Activated CD8-positive, alpha-beta T cell treated with anti-CD3 and anti-CD28 coated beads, Interleukin-2, amount 10 ng/mL, durations not matched to agents 7 days and 5 days (primary cell): ENCODE measurements at places on chromosomes 16 and 17.
A peak's percentile ranks its signal among the peaks of the same experiment; 100 is the strongest.

DNA sequence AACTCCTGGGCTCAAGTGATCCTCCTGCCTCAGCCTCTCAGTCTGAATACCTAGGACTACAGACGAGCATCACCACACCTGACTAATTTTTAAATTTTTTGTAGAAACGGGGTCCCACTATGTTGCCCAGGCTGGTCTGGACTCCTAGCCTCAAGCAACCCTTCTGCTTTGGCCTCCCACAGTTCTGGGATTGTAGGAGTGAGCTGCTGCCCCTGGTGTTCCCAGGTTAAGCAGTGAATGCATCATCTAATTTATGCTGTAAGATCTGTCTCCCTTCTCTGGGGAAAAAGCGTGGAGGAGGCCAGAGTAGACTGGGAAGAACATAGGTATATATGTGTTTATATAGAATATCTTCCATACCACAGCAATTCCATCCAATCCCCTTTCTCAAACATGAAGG lies 6.6 kb upstream of the N4BP1 start:
- H3K4me3 ChIP-seq, result no peak overlapping the region
- peaks cover 79% of the 10 kb centered on the region for H3K4me1 ChIP-seq
- H3K36me3 ChIP-seq, result no peaks in the 10 kb centered on the region
- DNase-seq, result no peak
- no peak overlapping the region for H3K27ac ChIP-seq

GRCh38 chr17:13135506-13135905 lies 117.7 kb upstream of the ELAC2 start:
- H3K27ac ChIP-seq, result no peak overlapping the region
- H3K27me3 ChIP-seq, result no peaks in the 10 kb centered on the region
- H3K4me1 ChIP-seq, result no peaks in the 10 kb centered on the region
- DNase-seq, result no peak
- no peak overlapping the region for H3K4me3 ChIP-seq

GRCh38 chr16:75202069-75202590 lies 4.8 kb downstream of the CTRB2 start:
- no peaks in the 10 kb centered on the region for H3K36me3 ChIP-seq
- H3K27ac ChIP-seq, result no peak overlapping the region
- H3K4me1 ChIP-seq, result peaks cover 25% of the 10 kb centered on the region
- DNase-seq, result no peak
- H3K4me3 ChIP-seq, result no peak overlapping the region

DNA sequence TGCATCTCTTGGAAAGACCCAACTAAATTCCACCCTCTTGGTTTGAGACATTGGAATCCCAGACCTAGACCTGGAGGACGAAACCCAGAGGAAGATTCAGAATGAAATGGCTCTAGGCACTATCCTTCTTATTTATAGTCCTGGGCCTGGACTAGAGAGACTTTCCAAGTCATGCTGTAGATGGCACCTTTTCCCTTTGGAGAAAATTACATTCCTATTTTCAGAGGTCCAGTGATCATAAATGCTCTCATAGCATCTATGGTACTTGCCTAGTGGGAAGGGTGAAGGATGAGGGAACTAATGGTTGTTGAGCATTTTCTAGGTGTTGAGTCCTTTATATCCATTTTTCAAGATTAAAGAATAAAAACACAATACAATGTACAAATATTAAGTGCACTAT lies 37.1 kb downstream of the SPACA3 start:
- no peak overlapping the region for H3K4me3 ChIP-seq
- H3K27ac ChIP-seq, result no peak overlapping the region
- no peaks in the 10 kb centered on the region for H3K36me3 ChIP-seq
- no peaks in the 10 kb centered on the region for H3K4me1 ChIP-seq

GRCh38 chr16:69190598-69190997 lies 3.6 kb downstream of the SNTB2 start:
- H3K4me3 ChIP-seq, result peak overlapping the region; percentile 12
- H3K4me1 ChIP-seq, result peaks cover 42% of the 10 kb centered on the region
- peak; percentile 58 for DNase-seq
- H3K27me3 ChIP-seq, result no peaks in the 10 kb centered on the region

- H3K4me1 ChIP-seq, result no peaks in the 10 kb centered on the region
- no peaks in the 10 kb centered on the region for H3K36me3 ChIP-seq
- DNase-seq, result no peak
- no peak overlapping the region for H3K4me3 ChIP-seq
- no peak overlapping the region for H3K27ac ChIP-seq
- no peaks in the 10 kb centered on the region for H3K27me3 ChIP-seq
Observed at GRCh38 chr16:64830653-64831052, 291.2 kb downstream of the CDH11 start.

DNA sequence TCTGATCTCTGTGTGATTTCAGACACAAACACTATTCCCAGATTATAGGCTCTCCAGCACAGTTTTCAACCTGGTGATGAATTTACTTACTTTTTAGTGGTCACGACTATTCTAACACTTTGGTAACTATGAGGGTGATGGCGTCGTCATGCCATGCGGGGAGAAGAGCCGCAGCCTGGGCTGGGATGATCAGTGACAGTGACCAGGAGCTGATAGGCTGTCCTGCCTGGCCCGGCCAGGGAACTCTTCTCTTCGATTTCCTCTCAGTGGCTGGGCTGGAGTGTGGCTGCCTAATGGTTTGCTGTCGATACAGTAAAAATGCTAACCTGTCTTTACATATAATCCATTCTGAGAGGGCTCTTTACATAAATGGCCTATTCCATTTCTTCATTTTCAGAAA lies 113.1 kb downstream of the IRX3 start:
- peaks cover 20% of the 10 kb centered on the region for H3K27me3 ChIP-seq
- H3K27ac ChIP-seq, result no peak overlapping the region
- no peak overlapping the region for H3K4me3 ChIP-seq
- no peak for DNase-seq

GRCh38 chr16:69179328-69180010 lies 7.5 kb upstream of the SNTB2 start:
- no peak overlapping the region for H3K4me3 ChIP-seq
- DNase-seq, result no peak
- peaks cover 8% of the 10 kb centered on the region for H3K4me1 ChIP-seq
- no peak overlapping the region for H3K27ac ChIP-seq
- peaks cover 10% of the 10 kb centered on the region for H3K36me3 ChIP-seq

DNA sequence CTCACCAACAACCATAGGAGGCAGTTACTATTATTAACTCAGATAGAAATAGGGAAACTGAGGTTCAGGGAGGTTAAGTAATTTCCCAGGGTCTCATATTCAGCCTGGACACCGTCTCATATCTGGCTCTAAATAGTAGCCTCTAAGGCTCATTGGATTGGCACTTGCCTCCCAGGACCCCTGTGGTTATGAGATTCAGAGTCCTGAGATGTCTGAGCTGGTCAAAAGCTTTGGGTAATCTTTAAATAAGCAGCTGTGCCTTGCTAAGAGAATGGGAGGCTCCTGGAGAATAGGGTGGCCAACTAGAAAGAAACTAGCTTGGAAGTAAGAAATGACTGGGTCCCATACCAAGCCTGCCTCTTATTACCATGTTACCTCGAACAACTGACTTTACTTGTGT lies 50.3 kb upstream of the CRHR1 start:
- no peaks in the 10 kb centered on the region for H3K36me3 ChIP-seq
- no peak overlapping the region for H3K4me3 ChIP-seq
- H3K27me3 ChIP-seq, result peaks cover 23% of the 10 kb centered on the region
- no peak overlapping the region for H3K27ac ChIP-seq
- no peaks in the 10 kb centered on the region for H3K4me1 ChIP-seq

- H3K27me3 ChIP-seq, result peaks cover 9% of the 10 kb centered on the region
- no peaks in the 10 kb centered on the region for H3K36me3 ChIP-seq
- no peak overlapping the region for H3K27ac ChIP-seq
- no peak overlapping the region for H3K4me3 ChIP-seq
- peak; percentile 67 for DNase-seq
Observed at GRCh38 chr17:42438600-42439567, 15.8 kb upstream of the CAVIN1 start.

GRCh38 chr16:71464231-71464630 lies 2.2 kb upstream of the ZNF23 start:
- peak overlapping the region; percentile 43 for H3K27ac ChIP-seq
- DNase-seq, result no peak

DNA sequence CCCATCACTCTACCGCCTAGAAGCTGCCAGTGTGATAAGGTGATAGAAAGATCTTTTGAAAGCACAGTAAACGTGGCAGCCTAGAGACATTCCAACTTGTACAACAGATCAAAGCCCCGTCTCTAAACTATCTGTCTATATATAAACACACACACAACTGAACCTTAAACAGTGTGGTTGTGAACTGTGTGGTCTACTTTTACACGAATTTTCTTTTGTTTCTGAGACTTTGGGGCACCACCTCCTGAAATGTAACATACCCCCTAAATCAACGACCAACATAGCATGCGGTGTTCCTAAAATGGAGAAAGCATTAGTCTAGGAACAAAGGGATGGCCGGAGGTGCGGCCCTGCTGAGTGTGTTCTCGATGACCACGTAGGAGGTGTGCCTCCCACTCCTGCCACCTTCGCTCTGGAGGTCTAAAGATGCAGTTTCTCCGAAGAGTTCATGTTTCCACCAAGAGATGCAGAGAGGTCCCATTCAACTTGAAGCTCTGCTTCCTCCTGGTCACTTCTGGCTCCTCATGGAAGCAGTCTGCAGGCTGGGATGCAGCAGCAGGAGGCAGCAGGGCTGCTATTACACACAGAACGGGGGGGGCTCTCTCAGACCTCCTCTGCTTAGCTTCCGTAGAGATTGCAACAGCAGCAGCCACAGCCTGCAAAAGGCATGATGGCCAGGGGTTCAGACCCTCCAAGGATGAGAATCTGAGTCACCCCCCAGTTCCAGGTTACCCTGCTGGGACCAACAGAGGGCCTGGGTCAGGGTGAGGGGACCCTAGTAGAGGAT lies 22.6 kb upstream of the USP10 start:
- peaks cover 22% of the 10 kb centered on the region for H3K27me3 ChIP-seq
- H3K36me3 ChIP-seq, result no peaks in the 10 kb centered on the region
- H3K4me1 ChIP-seq, result peaks cover 6% of the 10 kb centered on the region
- H3K4me3 ChIP-seq, result no peak overlapping the region
- no peak for DNase-seq
- no peak overlapping the region for H3K27ac ChIP-seq

- no peaks in the 10 kb centered on the region for H3K4me1 ChIP-seq
- DNase-seq, result no peak
- no peaks in the 10 kb centered on the region for H3K36me3 ChIP-seq
- H3K27me3 ChIP-seq, result no peaks in the 10 kb centered on the region
Observed at GRCh38 chr16:79885320-79885719, 284.8 kb upstream of the MAF start.

- H3K27ac ChIP-seq, result peak overlapping the region; percentile 99
- peaks cover 58% of the 10 kb centered on the region for H3K4me1 ChIP-seq
- H3K27me3 ChIP-seq, result no peaks in the 10 kb centered on the region
- no peak for DNase-seq
Observed at GRCh38 chr16:31713945-31714902, 159.4 kb upstream of the ZNF267 start.

DNA sequence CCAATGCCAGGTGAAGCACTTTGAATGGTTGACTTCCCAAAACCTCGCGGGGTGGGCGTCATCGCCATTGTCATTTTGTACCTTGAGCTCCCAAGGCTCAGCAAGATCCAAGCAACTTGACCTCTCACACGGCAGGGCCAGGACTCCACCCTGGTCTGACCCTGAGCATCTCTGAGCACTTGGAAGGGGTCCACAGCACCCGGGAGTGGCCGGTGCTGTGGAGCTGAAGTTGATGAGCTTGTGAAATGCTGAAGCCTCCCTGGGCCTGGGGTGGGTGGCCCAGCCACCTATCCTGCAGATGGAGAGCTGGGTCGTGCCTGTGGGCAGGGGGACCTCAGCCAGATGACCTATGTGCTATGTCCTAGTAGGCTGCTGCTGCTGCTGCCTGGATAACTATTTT lies 283.3 kb upstream of the FOXF1 start:
- H3K4me1 ChIP-seq, result no peaks in the 10 kb centered on the region
- no peak for DNase-seq
- H3K27ac ChIP-seq, result no peak overlapping the region
- H3K27me3 ChIP-seq, result peaks cover 17% of the 10 kb centered on the region

GRCh38 chr17:73130977-73131376 lies 33.8 kb upstream of the SSTR2 start:
- H3K27ac ChIP-seq, result no peak overlapping the region
- no peak for DNase-seq
- no peaks in the 10 kb centered on the region for H3K27me3 ChIP-seq
- no peaks in the 10 kb centered on the region for H3K4me1 ChIP-seq
- no peak overlapping the region for H3K4me3 ChIP-seq

GRCh38 chr17:44970136-44970741 lies 2.1 kb upstream of the C1QL1 start:
- H3K36me3 ChIP-seq, result no peaks in the 10 kb centered on the region
- DNase-seq, result no peak
- no peak overlapping the region for H3K27ac ChIP-seq
- peaks cover 66% of the 10 kb centered on the region for H3K27me3 ChIP-seq
- H3K4me1 ChIP-seq, result peaks cover 31% of the 10 kb centered on the region
- peak overlapping the region; percentile 59 for H3K4me3 ChIP-seq

DNA sequence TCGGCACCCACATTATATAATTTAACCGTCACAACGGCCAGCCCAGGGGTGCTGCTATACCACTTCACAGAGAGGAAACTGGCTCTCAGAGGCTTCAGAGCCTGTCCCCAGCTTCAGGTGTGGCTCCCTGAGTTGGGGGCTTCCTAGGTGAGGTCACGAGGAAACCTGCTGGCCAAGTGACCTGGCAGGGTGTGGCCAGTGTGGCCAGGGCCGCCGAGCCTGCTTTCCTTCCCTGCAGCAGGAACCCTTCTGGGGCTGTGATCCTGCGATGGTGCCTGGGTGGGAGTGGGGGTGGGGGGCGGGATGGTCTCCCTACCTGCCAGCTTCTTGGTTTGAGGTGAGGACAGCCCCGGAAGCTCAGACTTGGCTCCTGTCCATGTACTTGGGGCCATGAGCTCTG lies 39.9 kb downstream of the ADCY7 start:
- DNase-seq, result no peak
- H3K36me3 ChIP-seq, result peaks cover 48% of the 10 kb centered on the region
- peaks cover 13% of the 10 kb centered on the region for H3K4me1 ChIP-seq
- H3K27ac ChIP-seq, result peak overlapping the region; percentile 28

DNA sequence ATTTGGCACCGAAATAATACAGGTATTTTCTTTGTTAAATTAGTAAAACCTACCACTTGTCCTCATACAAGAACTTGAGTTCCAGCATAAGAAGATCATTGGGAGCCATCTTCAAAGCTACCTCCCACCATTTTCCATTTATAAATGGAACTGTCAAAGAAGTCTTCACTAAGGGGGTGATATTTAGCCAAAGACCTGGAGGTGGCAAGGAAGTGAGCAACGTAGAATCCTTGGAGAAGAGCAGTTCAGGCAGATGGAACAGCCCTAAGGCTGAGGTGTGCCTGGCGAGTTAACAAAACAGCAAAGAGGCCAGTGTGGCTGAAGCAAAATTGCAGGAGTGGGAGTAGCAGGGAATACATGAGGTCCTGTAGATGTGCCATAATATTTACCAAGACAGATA lies 1.8 kb downstream of the KCNJ16 start:
- no peaks in the 10 kb centered on the region for H3K4me1 ChIP-seq
- no peak overlapping the region for H3K4me3 ChIP-seq
- DNase-seq, result no peak

- H3K27me3 ChIP-seq, result no peaks in the 10 kb centered on the region
- no peak for DNase-seq
- H3K27ac ChIP-seq, result peak overlapping the region; percentile 94
- H3K4me1 ChIP-seq, result peaks cover 95% of the 10 kb centered on the region
Observed at GRCh38 chr17:45229681-45230409, 8.2 kb downstream of the FMNL1 start.
